ENCODE measurements at places on chromosomes 7 and 10. TPM values are rescaled to one million over a fixed set of nuclear protein-coding genes. Genes with fewer than 3 reads are reported as not detected.

GDF2 gene
- total RNA-seq, result not detected

TACR2 gene
- total RNA-seq, result not detected

PLEKHS1 gene
- total RNA-seq, result not detected

ARMH3 gene
- total RNA-seq, result 5.7 TPM

TNKS2 gene
- 25.6 TPM for total RNA-seq
